ENCODE measurements at places on chromosomes 12 and 14.
A peak's percentile ranks its signal among the peaks of the same experiment; 100 is the strongest.

DNA sequence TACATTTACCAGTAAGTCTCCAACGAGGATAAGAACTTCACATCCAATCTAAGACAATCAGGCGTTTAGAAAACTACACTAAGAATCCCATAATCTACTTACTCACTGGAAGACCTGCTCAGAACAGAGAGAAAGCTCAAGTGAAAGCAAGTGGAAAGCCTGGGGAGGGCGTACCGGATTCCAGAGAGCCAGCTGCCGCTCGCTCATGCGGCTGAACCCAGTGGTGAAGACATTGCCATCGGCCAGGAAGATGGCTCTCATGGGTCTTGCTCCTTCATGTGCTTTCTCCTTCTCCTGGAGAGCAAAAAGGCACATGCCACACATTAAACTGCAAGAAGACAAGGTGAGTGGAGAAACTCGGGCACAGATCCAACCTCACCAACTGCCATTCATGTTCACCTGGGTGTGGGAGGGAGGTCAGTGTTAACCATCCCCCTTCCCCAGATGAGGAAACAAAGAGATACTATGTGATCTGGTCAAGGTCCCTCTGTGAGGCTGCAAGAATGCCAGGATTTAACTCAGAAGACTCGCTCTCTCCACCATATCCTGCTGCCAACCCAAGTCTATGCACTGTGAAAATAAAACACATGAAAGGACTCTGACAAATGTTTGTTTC, 23.5 kb upstream of the SELPLG start:
- no peak for DNase-seq

- peak; percentile 37 for DNase-seq
Observed at GRCh38 chr12:49903351-49903699, 375 bp downstream of the FAIM2 start.

DNA sequence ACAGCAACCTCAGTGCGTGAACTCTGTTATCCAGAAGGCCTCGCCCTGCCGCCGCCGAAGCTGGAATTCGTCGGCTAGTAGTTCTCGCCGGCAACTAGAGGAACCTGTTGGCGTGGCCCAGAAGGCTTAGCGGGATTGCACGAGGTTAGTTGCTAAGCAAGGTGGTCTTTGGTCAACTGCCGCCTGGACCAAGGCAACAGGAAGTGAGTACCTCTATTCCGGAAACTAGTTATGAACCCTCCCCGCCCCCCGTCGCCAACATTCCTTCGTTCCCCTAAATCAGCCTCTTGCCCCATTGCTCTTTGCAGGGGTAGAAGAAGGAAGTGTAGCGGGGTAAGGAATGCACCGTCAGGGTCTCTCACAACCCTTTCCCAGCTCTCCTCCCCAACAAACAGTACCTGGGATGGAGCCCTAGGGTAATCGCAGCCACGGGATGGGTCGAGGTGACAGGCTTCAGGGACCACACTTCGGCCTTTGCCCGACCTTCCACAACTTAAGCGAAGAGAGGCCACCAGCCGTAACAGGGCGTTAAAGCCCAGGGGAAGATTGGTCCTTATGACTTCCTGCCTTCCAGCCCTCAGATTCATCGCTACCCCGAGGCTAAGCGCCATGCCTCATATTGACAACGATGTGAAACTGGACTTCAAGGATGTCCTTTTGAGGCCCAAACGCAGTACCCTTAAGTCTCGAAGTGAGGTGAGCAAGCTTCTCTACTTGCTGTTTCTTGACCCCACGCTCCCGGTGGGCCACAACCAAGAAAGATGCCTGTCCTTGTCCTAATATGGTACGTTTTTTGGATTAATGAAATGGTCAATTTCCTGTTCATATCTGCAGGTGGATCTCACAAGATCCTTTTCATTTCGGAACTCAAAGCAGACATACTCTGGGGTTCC, at the start of gene GMPR2:
GMPR2 (plus strand) TSS at position 285 of the 893 bp plus-strand sequence; CDS start at position 610, 325 bp downstream.
- peak; percentile 95 for DNase-seq

DNA sequence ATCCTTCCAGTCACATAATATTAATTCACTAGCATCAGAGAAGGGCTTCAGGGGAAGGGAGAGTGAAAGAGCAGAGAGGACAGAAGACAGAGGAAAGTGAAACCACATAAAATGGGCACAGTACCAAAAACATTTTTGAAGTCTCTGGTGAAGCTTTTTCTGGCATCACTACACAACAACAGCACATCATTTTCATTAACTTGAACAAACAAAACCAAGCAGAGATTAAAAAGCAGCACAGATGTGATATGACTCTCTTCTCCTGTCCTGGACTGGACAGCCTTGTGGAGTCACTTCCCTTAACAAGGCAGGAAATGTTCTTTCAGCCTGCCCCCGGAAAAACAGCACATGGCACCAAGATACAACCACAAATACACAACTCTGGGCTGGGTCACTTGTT, 112.0 kb downstream of the TSPAN8 start:
- no peak for DNase-seq

DNA sequence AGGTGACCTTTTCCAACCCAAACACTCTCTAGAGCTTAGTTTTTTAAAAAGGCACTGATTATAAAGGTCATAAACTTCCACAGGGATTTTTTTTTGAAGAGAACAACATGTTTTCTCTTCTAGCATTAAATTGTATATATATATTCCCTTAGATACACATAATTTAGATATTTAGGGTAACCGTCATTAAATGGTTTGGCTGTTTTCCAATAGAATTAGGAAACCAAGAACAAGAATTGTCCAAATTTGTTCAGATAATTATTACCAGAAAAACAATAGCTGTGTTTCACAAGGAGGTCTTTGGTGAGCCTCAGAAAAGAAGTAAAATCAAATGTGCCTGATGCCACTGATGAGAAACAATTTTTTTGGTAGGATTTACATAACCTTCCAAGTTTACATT, 26.9 kb downstream of the LMO3 start:
- no peak for DNase-seq

DNA sequence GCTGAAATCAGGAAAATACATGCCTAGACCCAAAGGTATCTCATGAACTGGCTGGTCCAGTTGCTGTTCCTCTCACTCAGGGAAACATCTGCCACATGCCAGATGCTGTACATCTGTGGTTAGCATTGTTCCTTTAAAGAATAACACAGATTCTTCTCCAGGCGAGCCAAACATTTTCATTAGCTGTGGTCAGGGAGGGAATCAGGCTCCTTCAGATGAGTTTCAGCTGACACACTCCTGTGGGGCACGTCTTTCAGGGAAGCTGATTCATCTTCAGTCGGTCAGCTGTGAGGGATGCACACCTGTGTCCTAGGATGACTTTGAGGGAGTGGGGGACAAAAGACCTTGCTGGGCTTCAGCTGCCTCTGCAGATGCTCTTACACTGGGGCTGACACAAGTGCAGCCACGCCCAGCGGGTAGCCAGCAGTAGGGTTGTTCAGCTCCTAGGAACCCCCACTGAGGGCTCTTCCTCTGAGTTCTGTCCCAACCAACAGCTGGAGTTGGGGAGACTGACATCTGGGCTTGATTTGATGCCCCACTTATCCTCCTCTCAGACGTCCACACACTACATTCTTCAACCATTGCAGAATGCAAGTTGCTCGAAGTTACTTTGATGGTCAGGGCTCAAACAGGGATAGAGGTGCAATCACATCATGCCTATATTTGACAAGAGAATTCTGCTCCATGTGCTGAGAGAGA, 155.0 kb downstream of the NUAK1 start:
- DNase-seq: no peak

GRCh38 chr12:65628061-65628460, 196.2 kb upstream of the HMGA2 start:
- DNase-seq: no peak

- DNase-seq: no peak
Observed at GRCh38 chr14:99007795-99008194, 264.2 kb downstream of the BCL11B start.

- DNase-seq: no peak
Observed at GRCh38 chr12:59632408-59632807, 36.6 kb downstream of the SLC16A7 start.

DNA sequence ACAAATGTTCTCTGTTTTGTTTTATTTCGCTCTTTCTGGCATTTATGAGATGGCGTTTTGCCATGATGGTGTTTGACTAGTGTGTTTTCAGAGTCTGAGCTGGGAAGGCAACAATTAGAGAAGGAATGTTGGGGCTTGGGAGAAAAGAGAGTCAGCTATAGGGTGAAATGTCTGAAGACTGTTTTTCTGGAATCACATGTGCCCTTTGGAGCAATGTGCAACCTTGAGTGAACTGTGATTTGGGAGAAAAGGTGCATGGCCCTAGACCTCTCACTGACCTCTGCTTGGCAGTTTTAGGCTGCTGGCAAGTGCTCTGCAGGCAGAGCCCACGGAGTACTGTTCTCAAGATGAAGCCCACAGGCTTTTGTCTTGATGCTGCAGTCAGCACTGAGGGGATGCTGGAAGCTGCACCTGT, 379.9 kb upstream of the PDE3A start:
- no peak for DNase-seq

DNA sequence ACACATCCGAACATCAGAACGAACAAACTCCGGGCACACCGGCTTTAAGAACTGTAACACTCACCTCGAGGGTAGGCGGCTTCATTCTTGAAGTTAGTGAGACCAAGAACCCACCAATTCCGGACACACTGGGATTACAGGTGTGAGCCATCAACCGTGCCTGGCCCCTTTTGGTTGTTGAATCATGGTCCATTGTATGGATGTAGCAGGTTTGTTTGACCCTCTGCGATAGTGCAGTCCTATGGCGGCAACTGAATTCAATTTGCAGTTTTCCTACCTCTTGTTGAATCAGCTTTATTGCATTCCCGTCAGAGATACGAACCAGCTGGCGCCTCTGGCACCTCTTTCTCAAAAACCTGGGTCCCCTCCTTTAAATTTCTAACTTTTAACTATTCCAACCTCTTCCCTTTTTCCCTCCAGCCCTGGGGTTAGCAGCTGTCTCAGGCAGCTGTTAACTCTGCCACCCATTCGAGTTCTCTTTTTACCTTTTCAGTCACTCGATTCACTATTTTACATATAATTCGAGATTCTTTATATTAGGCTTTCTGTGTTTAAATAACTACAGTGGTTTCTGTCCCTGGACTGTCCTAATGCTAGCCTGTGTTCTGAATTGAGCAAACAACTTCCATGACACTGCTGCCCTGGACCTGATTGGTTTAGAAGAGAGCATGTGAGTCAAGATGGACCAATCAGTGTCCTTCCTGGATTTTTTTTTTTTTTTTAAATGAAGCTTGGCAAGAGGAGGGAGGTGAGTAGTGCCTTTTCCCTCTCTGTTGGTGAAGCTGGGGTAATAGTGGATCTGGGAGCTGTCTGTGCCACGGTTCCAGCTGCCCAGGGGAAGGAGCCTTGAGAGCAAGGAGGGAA, 261.5 kb downstream of the PCNX1 start:
- DNase-seq: no peak

DNA sequence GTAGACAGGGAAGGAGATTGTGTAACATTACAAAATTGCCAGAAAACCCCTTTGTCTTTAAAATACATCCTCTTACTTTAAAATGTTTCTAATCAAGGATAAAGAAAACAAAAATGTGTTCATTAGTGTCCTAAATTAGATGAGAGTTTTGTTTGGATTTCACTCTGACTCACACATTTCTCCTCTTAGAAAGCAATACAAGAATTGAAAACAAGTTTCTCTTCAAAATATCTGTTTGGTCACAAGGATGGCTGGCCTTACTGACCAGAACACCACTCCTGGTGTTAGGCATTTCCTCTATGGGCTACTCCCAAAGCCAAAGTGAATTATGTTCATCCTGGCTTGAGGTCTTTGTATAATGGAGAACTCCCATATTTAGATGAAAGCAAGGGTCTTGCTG, 6.4 kb downstream of the GUCY2C start:
- no peak for DNase-seq

GRCh38 chr12:27109334-27110028, 27.1 kb upstream of the C12orf71 start:
- DNase-seq: no peak

- no peak for DNase-seq
Observed at GRCh38 chr14:94673781-94674231, 61.6 kb downstream of the SERPINA3 start.

DNA sequence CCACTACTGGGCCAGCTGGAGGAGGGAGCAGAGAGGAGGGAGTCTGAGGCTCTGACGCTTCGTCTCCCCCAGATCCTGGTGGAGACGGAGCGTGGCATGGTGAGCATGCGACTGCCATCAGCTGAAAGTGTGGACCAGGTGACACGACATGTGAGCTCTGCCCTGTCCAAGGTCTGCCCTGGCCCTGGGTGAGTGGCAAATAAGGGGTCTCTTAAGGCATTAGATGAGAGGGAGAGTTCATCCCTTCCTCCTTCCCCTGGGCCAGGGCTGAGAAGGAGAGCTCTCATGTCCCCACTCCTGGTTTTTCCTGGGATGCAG, 2.5 kb downstream of the CARMIL3 start:
- no peak for DNase-seq

DNA sequence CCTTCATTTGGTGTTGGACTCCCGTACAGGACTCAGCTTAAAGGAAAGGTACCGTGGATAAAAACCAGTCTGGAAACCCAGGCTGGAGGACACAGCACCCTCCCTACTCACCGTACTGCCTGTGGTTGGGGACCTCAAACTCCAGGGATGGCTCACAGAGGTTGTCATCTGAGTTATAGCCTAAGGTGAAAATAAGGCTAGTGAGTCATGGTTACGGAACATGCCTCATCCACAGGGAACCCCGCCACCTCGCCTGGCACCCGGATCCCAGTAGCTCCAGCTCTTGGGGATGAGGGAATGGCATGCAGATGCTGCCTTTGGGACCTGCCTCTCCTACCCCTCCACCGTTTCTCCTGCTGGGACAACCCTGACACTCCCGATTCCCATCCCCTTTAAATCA, 36.8 kb upstream of the GPR68 start:
- DNase-seq: peak; percentile 36

GRCh38 chr14:104224131-104224505, 85.7 kb downstream of the KIF26A start:
- peak; percentile 14 for DNase-seq

GRCh38 chr12:2306012-2306411, 253.2 kb downstream of the CACNA1C start:
- DNase-seq: no peak

DNA sequence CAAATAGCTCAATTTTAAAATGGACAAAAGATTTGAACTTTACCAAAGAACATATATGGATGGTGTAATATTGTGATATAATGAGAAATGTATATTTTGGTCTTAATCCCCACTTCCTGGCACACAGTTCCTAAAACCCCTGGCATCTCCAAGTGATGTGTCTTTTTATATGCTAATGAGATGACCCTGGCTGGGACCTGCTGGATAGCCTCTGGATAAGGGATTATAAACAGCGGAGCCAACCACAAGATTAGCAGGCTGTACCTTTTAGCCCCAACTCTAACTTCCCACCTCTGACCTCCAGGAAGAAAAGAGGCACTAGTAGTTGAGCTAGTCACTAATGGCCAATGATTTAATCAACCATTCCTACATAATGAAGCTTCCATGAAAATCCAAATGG, 130.0 kb downstream of the DPF3 start:
- DNase-seq: no peak
